ENCODE measurements at places on chromosomes 1 and 21.

- no peak for DNase-seq
Measured at GRCh38 chr1:47564570-47564969, 126.7 kb downstream of the FOXD2 start.

GRCh38 chr1:102531036-102531435, 534.3 kb upstream of the OLFM3 start:
- no peak for DNase-seq

DNA sequence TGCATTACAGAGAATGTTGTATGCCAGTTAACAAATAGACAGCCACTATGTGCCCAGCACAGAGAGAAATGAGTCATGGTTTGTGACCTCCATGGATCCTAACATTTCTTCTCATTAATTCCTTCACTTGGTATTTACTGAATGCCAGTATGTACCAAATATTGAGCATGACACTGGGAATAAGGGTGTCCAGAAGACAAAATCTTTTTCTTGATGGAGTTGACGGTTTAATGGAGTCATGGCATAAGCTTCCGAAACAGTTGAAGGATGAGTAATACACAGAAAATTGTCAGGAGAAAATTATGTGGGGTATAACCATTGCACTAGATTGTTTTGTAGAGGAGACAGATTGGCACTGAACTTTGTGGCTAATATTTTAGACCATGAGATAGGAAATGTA, 36.9 kb downstream of the PTGFR start:
- DNase-seq, result no peak

DNA sequence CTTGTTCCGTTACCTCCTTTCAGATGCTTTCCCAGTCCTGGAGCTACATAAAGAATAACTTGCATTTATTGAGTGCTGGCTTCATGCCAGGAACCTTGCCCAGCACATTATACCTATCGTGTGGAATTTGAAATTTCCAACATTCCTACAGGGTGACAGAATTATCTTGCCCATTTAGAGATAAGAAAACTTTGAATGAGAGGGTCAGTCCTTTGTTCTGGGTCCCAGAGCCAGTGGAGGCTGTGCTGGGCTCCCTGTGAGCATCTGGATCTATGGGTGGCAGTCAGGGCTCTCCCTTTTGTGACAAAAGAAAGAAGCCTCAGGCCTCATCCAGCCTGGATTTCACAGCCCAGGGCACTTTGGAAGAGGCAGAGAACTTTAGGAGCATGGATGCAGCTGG, 3.2 kb downstream of the GSTM4 start:
- no peak for DNase-seq

GRCh38 chr1:12501661-12502060, 116.3 kb downstream of the DHRS3 start:
- DNase-seq, result no peak

DNA sequence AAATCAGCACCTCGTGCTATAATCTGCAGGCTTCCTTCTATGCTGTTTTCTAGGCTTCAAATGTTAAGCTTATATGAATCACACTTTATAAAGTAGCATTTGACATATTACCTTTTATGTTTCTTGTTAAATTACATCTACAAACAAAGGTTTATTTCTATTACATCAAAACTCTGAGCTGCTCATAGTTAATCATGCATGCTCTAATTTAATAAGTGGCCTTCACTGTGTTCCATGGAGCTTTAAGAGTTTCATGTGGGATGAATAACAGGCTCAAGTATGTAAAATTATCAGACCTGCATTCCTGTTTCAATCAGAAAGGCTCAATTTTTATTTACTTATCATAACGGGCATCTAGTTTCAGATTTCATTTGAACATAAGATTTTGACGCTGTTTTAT, 13.0 kb downstream of the SLC19A2 start:
- no peak for DNase-seq

- DNase-seq, result no peak
Measured at GRCh38 chr1:1360506-1361169, 2.3 kb upstream of the MXRA8 start.

DNA sequence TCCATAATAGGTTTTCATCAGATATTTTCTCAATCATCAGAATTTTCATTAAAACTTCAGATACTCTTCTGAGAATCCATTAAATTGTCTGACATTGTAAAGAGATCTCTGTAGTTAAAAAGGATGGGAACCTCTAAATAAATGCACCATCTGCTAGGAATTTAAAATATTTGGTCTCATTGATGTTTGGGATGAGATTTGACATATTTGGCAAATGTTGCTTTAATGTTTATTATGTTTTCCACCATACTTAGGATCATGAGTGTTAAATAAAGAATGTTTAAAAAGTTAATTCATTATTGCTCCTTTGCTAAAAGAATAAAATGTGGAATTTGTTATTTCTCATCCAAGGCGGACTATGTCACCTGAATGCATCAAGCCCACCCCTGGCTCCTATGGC, 85.5 kb upstream of the VANGL1 start:
- DNase-seq, result no peak

DNA sequence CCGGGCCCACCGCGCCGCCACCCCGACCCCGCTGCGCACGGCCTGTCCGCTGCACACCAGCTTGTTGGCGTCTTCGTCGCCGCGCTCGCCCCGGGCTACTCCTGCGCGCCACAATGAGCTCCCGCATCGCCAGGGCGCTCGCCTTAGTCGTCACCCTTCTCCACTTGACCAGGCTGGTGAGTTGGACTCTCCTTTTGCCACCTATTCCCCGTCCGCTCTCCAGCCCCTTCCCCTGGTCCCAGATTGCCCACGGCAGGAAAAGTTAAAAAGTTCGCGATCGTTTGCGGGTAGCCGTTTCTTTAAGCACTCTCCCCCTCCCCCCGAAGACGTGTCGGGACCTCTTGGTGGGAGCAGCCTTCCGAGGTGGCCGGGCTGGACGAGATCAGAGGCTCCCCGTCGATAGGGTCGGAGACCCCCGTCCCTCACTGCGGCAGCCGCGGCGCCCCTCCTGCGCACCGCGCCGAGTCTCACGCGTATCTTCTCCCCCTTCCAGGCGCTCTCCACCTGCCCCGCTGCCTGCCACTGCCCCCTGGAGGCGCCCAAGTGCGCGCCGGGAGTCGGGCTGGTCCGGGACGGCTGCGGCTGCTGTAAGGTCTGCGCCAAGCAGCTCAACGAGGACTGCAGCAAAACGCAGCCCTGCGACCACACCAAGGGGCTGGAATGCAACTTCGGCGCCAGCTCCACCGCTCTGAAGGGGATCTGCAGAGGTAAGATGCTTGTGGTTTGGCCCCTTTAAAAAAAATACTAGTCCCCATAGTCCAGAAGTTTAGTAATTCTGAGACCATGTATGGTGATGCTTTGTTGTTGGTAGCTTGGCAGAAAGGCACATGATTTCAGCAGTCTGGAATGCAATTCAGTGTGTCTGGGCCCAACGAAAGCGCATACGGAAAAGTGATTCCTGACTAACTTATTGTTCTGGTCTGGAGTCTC, 576 bp downstream of the CCN1 start:
- no peak for DNase-seq

DNA sequence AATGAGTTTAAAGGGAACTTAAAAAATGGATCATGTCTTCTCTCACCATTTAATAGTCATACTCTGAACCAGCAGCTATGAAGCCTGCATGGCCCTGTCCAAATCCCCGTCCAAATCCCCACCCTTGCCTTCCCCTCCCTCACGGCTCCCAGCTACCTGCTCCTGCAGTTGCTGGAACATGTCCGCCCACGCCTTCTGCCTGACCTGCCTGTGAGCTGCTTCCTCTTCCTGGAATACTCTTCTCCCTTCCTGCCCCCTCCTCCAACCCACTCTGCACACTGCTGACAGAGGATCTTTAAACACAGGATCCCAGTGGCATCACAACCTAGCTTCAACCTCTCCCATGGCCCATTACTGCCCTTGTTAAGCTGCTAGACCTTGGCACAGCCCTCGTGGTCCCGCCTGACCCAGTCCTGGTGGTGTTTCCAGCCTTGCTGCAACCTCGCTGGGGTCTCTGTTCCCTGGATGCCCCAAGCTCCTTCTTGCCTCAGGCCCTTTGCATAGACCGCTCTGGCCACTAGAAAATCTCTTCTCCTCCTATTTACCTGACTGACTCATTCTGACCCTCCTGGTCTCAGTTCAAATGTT, 118.3 kb downstream of the PTPRU start:
- no peak for DNase-seq

DNA sequence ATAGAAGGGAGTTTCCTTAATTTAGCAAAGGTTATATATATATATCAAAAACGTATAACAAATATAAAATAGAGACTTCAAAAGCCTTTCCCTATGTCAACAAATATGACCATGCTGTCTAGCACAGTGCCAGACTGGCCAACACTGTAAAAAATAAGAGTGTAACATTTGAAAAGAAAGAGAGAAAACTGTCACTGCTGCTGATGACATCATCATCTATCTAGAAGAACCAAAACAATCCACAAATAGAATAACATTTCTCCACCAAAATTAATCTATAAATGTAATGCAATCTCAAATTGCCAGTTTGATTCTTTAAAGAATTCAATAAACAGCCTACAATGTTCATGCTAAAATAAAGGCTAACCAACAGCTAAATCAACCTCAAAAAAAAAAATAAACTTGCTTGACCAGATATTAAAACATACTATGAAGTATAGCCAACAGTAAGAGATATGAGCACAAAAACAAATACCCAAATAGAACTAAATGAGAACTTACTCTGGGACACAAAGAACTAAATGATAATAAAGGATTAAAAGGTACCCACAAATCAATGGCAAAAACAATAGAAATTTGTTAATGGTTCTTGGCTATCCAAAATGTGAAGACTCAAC, 50.2 kb downstream of the ENAH start:
- DNase-seq, result no peak

DNA sequence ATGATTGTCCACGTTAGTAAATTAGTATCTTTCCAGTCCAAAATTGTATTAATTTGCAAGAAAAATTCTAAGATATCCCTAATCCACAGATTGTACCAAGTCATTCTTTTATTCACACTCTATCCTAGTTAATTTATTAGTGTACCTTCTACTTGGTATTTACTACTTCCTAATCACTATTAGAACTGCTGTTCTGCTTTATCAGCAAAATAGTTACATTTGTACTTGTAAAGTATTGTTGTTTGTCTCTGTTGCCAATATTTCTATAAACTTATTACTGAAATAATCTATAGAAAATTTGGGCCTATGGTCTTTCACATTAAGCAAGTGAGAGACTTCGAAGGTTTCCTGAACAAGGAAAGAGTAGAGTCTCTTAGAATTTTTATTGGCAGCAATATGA, 5.6 kb upstream of the CRP start:
- no peak for DNase-seq

DNA sequence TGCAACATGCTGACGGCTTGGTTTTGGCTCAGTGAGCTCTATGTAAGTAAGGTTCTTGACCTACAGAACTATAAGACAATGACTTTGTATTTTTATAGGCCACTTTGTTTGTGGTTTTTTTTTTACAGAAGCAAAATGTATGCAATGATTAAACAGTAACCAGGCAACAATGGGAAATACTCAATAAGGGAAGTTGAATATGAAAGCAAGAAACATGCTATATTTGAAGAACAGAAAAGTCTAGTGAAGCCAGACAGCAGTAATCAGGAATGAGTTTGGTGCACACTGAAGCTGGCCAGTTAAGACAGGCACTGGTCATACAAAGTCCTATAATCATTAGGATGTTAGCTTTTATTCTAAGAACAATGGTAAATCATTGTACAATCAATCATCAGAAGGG, 1926.8 kb downstream of the NCAM2 start:
- DNase-seq, result no peak

DNA sequence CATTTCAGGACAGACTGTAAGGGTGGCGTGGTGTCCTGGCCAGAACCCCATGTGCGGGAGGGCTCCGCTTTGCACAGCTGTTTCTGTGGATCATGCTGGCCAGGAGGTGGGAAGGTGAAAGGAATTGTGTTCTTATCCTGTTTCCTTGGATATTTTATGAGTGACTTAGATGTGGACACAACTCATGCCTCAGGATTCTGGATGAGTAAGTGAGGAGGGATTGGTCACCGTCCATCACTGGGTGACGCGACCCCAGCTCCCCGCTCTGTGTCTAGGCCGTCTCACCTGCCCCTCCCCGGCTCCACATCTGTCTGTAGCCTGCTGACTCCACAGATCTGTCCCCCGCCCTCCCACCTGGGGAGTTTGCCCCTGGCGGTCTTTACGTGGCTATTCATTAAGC, 48.8 kb downstream of the PIK3CD start:
- no peak for DNase-seq

DNA sequence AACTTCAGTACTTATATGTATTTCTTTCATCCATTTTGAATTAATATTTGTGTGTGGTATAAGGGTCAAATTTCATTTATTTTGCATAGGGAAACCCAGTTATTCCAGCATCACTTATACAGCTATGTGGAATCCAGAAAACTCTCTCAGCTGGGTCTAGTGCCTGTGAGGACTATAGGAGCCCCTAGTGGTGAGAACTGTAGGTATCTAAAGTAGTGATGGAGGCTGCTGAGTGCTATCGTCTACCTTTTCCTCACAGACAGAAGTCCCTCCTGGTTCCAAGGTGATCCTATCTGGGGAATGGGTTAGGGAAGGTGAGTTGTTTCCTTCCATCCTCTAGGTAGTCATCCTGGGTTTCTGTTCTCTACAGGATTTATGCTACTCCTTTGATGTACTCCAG, 352.0 kb upstream of the C1orf87 start:
- no peak for DNase-seq

DNA sequence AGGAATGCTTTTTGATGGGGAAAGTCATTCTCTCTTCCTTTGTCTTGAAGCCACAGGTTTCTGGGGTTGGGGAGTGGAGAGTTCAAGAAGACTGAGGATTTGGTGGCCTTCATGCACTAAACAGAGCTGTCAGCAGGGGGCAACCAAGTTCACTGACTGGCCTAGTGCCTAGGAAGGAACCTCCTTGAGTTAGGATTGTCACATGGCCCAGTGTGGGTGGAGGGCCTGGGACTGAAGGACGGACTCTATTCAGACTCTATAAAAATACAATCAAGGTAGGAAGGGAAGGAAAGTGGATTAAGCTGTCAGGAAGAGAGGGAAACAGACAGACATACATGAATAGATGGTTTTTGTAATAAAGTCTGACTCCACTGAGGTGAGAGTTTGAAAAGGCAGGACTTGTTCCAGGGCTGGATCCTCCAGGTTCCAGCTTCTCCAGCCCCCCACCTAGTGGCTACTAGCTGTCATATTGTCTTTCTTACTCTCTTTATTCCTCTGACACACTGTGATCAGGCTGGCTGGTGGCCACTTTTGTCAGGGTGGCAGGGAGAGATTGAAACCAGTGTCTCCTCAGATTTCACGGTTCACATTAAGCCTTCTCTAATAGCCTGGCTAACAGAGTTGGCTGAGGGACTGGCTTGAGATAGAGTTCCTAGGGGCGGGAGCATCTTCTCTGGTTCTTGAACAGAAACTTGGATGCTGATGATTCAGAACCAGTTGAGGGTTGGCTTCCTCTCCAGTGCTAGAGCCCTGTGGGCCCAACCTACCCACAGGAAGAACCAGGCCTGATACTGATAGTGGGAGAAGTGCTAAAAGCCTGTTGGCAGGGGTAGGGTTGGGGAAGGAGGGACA, 4.1 kb upstream of the SH3BGRL3 start:
- DNase-seq, result peak; percentile 42

DNA sequence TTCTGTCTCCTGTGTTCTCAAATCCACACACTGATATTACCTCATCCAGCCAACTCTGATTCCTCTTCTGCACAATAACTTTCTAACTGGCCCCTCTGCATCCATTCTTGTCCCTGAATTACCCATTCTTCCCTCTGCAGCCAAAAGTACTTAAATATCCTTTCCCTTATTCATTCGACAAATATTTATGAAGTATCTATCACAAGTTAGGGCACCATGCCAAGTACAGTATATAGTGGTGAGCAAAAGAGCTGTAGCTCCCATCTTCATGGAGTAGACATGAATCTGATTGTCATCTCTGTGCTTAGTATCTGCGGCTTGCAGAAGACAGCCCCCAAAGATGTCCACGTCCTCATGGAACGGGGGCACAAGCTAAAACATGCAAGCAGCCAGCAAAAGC, 316.8 kb downstream of the SETD4 start:
- DNase-seq, result no peak

GRCh38 chr1:90716243-90716551, 905 bp downstream of the BARHL2 start:
- DNase-seq, result no peak

Data from activated naive CD4-positive, alpha-beta T cell (primary cell).